ENCODE measurements at places on chromosomes 6 and 20.

- DNase-seq: no peak
Measured at GRCh38 chr6:112429226-112429625, 82.1 kb downstream of the RFPL4B start.

GRCh38 chr6:39496915-39497314 lies 174.4 kb upstream of the KCNK16 start:
- no peak for DNase-seq

DNA sequence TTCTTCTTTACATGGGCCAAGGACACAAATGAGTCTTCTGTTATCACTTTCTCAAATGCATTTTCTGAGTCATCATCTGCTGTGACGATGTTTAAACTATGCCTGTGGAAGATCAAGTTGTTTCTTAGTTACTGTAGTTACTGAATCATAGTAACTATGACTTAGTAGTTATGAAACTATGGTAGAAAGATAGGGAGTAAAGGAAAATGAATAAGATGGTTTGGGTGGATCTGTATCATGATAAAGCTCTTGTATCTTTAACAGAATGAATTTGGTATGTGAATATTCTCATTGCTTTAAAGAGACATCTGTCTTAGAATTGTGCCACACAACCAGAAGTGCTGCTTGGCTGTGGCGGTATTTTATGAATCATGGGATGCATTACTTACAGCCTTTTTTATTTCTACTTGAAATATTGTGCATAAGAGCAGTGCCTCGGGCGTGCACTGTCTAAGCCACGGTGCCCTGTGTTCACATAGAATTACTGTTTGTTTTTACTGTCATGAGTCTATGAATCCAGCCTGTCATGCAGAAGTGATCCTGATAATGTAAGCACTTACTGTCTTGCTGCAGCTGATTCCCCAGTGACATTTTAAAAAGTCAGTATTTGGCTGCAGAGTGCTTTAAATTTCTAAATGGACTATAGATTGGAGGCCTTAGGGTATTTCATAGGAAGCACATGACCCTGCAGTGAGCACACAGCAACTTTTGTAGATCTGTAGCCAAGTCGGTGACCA lies 215.2 kb downstream of the TMEM242 start:
- DNase-seq: no peak

- no peak for DNase-seq
Measured at GRCh38 chr20:32805721-32806120, 14.0 kb upstream of the MAPRE1 start.

DNA sequence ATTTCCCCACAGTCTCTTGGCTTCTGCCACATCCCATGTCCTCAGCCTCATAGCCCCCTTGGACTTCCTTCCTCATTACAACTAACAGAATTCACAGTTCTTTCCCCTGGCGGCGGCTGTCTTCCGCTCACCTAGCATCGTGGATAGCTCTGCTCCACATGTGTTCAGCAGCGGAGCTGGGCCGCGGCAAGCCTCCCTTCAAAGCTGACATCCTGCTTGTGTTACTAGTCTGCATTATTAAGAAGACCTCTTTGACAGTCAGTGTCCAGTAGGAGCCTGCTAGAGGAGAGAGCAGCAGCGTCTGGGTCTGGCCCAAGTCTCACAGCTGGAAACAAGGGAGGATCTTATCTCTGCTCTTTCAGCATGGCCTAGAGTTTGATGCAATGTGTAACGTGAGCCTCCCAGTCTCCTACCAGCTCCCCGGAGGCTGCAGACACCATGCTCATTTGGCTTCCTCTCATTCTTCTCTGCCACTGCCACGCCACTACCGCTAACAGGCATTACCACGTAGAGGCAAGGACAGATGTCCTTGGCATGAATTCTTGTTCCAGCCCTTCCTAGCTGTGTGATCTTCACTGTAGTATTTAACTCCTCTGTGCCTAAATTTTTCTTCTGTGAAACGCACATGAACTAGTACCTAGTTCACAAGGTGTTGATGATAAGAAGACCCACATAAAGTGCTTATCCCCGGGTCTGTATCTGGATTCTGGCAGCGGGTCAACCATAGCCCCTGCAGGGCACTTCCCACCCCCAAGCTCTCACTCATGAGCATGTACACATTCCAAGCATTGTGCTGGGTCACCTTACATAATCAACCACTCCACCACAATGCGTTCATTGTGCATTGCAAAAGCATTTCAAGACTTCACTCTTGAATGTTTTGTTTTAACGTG lies 107.1 kb upstream of the BACH2 start:
- no peak for DNase-seq

DNA sequence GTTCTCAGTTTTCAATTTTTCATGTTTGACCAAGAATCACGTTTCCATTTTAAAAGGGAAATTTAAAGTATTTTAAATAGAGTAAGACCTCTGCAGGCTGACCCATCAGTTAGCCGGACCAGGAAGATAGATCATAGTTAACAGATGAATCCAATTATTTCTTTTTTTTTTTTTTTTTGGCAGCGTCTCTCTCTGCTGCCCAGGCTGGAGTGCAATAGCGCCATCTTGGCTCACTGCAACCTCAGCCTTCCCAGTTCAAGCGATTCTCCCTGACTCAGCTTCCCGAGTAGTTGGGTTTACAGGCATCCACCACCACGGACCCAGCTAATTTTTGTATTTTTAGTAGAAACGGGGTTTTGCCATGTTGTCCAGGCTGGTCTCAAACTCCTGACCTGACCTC lies 256.7 kb upstream of the CNR1 start:
- no peak for DNase-seq

DNA sequence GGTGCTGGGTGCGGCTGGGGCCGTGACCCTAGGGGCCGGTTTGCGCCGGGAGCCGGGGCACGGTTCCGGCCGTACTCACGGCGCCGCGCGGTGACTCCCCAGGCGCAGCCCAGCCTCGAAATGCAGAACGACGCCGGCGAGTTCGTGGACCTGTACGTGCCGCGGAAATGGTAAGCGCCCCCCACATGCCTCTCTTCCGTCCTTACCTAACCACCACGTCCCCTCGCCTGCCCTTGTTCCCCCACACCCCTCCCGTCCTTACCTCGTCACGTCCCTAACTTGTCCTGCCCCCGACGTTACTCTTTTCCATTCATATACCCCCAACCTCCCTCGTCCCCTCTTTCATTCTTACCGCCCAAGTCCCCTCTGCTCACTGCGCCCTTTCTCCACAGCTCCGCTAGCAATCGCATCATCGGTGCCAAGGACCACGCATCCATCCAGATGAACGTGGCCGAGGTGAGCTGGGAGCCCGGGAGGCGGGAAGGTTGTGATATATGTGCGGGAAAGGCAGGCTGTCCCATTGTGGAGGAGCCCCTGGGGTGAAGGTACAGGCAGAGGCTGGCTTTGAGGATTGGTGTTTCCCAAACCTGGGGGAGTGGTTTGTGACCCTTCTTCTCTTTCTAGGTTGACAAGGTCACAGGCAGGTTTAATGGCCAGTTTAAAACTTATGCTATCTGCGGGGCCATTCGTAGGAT lies 463 bp downstream of the RPS21 start:
- DNase-seq: no peak

GRCh38 chr6:34451192-34451591 lies 14.7 kb upstream of the PACSIN1 start:
- no peak for DNase-seq

DNA sequence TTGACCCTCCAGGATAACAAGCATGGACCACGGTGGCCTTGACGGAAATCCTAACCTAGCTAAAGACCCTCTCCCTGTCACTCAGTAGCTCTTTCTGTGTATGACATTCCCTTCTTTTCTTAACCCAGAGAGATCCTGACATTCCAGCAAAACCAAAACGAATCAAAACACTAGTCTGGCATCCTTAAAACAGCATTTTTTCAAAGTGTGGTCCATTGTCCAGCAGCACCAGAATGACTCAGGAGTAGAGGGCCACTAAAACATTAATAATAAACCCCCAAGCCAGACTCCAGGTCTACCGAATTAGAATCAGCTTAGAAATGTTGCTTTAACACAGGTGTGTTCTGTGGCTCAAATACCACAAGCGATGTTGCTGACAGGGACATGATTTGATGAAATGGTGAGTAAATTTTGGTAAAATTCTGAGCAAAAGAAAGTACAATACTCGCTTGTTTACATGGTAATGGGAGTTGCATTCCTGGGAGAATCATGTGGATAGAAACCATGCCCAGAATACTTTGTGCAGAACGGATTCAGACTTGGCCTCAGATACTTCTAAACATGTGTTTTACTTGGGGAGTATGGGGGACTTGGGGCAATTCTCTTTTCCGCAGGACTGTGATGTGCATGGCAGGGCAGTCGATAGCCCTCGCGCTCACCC lies 174.2 kb upstream of the KCNG1 start:
- DNase-seq: no peak

DNA sequence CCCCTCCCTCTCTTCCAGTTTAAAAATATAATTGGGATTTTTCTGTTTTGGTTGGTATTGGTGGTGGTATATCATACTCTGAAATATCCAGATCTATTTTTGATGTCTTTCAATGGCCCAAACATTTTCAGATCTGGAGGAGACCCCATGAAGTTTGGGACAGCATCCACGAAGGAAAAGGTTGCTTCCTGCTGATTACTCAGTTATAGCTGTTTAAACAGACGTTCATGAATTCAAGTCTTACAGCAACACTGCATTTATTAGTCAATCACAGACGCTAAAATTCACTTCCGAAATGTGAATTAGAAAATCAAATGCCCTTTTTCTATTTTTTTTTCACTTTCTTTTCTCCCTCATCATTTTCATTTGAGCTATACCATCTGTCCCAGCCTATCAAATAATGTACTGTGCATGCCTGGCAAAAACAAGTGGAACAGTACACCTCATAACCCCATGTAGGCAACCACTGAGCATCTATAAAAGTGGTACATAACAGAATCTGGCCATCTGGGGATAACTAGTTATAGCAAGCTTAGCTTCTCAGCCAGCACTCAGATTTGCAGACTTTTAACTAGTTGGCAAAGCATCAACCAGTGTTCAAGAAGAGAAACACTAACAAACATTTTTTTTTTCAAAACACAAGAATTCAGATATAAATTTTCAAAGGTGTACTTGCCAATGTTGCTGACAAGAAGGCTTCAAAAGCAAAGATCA lies 124.5 kb downstream of the HIVEP2 start:
- DNase-seq: no peak

DNA sequence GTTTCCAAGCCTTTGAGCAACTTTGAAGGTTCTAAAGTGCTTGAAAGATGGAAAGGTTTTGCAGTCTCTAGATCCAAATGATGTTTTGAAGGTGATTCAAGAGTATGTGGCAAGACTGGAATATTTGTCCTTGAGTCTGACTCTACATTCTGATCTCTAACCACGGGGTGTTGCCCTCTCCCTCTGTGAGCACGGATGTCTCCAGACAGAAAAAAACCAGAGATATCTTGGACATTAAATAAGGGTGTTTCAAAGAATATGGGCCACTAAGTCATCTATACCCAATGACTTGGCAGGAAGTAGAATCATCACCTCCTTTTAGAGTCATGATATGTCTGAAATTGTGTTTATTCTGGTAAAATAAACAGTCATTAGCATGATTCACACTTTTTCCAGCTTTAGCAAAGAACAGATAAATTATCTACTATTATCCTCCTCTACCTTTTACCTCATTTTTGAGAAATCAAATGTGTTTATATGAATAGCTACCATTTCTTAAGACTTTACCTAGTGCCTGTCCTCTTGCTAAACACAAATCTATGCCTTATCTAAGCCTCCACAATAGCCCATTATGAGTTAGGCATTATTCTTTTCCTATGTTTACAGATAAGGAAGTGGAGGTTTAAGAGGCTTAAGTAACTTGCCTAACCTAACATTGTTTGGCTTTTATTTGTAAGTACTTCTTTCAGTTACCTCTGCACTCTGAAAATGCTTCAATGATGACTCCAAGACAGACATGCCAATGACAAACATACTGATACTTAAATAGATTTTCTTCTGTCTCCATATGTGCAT lies 384.4 kb downstream of the BMP2 start:
- no peak for DNase-seq

- no peak for DNase-seq
Measured at GRCh38 chr6:63821442-63821841, 185.8 kb downstream of the PHF3 start.

- DNase-seq: no peak
Measured at GRCh38 chr20:5539691-5540090, 210.5 kb upstream of the SHLD1 start.

DNA sequence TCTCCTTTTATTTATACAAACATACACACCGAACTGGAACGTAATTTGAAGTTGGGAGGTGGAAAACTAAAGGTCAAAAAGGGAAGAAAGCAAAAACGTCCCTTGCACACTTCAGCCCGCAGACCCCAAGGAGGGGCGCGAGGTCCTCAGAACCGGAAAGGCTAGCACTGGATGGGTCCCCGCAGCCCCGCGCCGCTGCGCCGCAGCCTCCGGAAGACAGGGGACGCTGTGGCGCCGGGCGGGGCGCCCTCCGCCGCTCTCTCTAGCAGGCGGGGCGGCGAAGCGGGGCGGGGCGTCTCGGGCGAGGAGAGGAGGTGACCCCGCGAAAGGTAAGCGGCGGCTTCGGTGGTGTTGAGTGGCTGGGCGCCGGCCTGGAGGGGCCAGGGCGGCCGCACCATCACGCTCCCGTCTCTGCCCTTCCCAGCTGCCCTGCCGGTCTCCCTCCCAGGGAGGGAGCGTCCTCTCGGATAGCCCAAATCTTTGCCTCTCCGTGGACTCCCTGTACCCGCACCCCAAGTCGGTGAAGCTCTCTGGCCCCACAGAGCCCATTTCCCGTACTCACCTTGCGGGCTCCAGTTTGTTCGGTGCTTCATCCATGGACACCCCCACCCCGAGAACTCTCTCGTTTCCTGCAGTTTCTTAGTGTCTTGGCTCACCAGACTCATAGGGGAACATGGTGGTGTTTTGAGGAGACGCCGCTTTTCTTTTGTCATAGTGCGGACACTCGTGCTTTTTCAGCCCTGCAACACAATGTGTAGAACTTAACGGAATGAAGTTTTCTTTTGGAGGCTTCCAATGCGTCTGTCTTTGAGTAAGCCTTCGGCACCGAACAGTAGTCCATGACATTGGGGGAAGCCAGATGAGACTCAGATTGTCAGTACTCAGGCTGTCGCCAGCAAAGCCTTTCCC lies at the start of gene SMIM8:
Gene SMIM8, plus strand, starts transcription at position 285 of the 909 bp plus-strand sequence. CDS start 14,444 bp downstream, outside the sequence.
- peak; percentile 85 for DNase-seq

All from activated CD8-positive, alpha-beta memory T cell treated with anti-CD3 and anti-CD28 coated beads for 1 hour (primary cell).